ENCODE measurements at places on chromosomes 4 and X. TPM values are rescaled to one million over a fixed set of nuclear protein-coding genes. Genes with fewer than 3 reads are reported as not detected.

DMRTC1 gene
- not detected for total RNA-seq

TMPRSS11B gene
- total RNA-seq: not detected

ZNF732 gene
- 0.27 TPM for total RNA-seq

DNA sequence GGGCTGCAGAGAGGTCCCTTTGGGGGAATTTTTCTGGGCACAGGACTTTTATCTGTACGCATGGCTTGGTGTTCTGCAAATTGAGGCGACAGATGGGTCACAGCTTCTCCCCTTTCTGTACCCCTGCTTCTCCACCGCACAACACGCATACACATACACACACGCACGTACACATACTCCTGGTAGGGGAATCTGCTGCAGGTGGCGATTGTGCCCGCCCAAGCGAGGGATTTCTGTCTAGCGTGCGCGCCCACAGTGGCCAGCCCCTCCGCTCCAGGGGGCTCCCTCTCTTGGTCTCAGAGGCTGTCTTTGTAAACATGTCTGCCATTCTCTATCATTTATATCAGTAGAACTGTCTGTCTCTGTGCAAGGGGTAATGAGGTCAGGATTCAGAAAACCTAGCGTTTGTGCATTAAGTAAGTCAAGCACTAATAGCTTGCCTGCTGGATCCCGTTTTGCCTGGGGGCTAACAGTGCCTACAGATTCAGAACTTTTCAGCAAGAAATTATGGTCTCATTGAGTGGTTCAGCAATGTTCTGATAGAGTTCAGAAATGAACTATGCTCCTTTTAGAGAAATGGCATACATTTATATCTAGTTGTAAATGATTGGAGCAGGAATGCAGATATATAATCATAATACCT is 2.2 kb downstream of the GRID2 start:
- H3K4me3 ChIP-seq: peak overlapping the region; percentile 72
- H3K36me3 ChIP-seq: no peaks in the 10 kb centered on the region
- DNase-seq: no peak
- no peak overlapping the region for H3K27ac ChIP-seq
- H3K27me3 ChIP-seq: peaks cover 9% of the 10 kb centered on the region

GRCh38 chrX:151938172-151938571 is 25.5 kb downstream of the MAGEA4 start:
- no peaks in the 10 kb centered on the region for H3K4me1 ChIP-seq
- H3K27ac ChIP-seq: no peak overlapping the region
- no peak overlapping the region for H3K4me3 ChIP-seq

- no peaks in the 10 kb centered on the region for H3K4me1 ChIP-seq
- no peaks in the 10 kb centered on the region for H3K36me3 ChIP-seq
- H3K27me3 ChIP-seq: no peaks in the 10 kb centered on the region
- H3K4me3 ChIP-seq: no peak overlapping the region
- no peak for DNase-seq
Measured at GRCh38 chr4:22616516-22616915, 76.2 kb upstream of the GBA3 start.

GRCh38 chrX:155070663-155070974 is 317 bp downstream of the CMC4 start:
- peak overlapping the region; percentile 86 for H3K27ac ChIP-seq
- H3K4me3 ChIP-seq: peak overlapping the region; percentile 86
- H3K27me3 ChIP-seq: no peaks in the 10 kb centered on the region
- peaks cover 7% of the 10 kb centered on the region for H3K4me1 ChIP-seq
- H3K36me3 ChIP-seq: no peaks in the 10 kb centered on the region

DNA sequence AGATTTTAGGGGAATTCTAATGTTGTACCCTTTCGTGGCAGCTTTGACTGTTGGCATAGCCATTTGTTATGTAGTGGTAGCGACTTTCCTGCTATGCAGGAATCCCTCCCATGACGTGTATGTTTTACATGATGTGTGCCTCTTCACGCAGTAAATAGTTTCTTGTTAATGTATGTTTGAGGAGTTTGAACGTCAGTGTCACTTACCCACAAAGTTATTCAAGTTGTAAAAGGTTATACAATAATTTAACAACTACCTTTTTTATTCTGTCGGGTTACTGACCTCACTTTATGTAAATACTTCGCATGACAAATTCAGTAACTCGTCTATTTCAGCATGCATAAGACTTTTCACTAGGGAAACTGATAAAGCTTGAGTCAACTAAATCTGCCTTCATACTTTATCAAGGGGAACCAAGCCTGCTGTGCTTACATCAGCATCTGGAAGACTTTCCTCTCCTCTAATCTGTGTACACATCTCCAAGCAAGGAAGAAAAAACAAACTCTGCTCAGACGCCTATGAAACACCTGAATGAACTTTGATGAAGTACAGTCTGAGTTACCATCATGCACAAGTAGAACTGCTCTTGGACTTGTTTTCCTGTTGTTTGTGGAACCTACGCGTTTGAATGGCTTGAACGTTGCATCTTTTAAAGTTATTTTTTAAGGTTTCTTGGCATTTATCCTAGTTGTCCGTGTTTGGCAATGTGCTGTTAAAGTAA is 61.2 kb downstream of the SLC9A6 start:
- H3K27me3 ChIP-seq: no peaks in the 10 kb centered on the region
- H3K27ac ChIP-seq: no peak overlapping the region
- no peaks in the 10 kb centered on the region for H3K36me3 ChIP-seq
- no peak for DNase-seq
- no peak overlapping the region for H3K4me3 ChIP-seq

GRCh38 chr4:96354036-96354712 is 514.3 kb downstream of the PDHA2 start:
- H3K4me3 ChIP-seq: peak overlapping the region; percentile 17
- H3K27me3 ChIP-seq: no peaks in the 10 kb centered on the region
- H3K4me1 ChIP-seq: no peaks in the 10 kb centered on the region
- no peaks in the 10 kb centered on the region for H3K36me3 ChIP-seq
- H3K27ac ChIP-seq: no peak overlapping the region

GRCh38 chrX:139931646-139932072 is 1.2 kb downstream of the ATP11C start:
- H3K27ac ChIP-seq: peak overlapping the region; percentile 44
- no peaks in the 10 kb centered on the region for H3K4me1 ChIP-seq
- peak overlapping the region; percentile 87 for H3K4me3 ChIP-seq

DNA sequence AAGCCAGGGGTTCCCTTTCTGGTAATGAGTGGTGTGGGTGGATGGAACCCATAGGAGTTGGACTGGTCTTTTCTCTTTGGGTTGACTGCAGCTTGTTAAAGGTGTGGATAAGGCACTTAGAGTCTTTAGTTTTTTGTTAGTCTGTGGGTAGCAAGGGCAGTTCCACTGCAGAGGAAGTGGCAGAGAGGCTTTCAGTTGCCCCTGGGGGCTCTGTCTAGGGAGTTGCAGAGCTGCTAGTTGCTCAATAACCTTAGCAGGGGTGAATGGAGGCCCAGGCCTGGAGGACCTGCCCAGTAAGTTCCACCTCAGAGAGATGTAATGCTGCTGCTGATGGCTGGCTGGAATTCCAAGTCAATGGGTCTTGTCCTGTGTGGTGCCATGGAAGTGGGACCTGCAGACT is 282.6 kb upstream of the NDST4 start:
- no peak for DNase-seq
- H3K4me3 ChIP-seq: no peak overlapping the region
- no peaks in the 10 kb centered on the region for H3K4me1 ChIP-seq
- H3K36me3 ChIP-seq: no peaks in the 10 kb centered on the region

Data from thoracic aorta (tissue), 2 donors.